ENCODE measurements at places on chromosomes 1 and 21. TPM values are rescaled to one million over a fixed set of nuclear protein-coding genes. Genes with fewer than 3 reads are reported as not detected.

The SPRR2B gene
- total RNA-seq = not detected

The SLC25A34 gene
- total RNA-seq = 3.8 TPM

The HTR6 gene
- total RNA-seq = not detected

GRCh38 chr21:35394634-35395369 is 345.7 kb upstream of the RUNX1 start:
- no peak for DNase-seq
- no peaks in the 10 kb centered on the region for H3K36me3 ChIP-seq
- H3K4me1 ChIP-seq = no peaks in the 10 kb centered on the region

Measured in type B pancreatic cell (in vitro differentiated cells).